ENCODE measurements at places on chromosomes 5 and 9.

DNA sequence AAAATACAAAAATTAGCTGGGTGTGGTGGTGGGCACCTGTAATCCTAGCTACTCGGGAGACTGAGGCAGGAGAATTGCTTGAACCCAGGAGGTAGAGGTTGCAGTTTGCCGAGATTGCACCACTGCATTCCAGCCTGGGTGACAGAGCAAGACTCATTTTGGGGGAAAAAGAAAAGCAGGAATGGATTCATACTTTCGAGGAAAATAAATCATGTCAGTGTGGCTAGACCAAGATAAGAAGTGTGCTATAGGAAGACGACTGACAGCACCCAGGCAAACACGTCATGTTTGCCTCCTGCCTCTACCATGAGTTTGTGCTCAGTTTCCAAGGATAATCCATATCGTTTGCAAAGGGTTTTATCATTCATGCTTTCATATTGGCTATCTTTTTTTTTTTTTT is 19.3 kb upstream of the ATOSB start:
- no peak for DNase-seq

DNA sequence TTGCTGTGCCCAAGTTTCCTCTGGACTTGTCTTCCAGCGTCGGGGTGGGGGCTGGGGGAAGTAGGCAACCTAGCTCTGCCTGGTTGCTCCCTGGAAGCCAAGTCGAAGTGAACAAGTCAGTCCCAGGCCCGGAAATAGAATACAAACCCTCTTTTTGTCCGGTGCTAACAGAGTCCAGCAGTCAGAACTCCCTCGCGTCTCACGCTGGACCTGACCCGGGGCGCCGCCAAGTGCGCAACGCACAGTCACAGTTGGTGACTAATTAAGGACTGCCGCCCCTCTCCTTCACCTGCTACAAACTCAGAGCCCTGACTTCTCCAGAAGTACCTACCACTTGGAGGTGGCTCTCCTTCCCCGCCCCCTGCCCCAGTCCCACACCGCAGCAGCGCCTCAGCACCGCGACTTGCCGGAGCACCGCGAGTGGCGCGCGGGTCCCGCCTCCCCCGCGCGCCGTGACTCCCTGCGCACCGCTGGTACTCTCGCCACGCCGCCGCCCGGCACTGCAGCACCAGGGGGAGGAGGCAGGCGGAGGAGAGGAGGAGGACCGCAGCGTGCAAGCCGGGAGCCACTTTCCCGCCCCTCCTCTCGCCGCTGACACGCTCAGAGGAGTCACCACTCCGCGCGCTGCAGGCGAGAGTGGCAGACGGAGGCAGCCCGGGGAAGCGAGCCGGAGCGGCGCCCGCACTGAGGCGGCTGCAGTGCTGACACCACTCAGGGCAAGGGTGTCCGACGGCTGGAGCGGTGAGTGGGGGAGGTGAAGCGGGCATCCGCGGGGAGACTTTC is at the start of gene SV2C:
Gene SV2C (plus strand): TSS at position 612 of the 783 bp plus-strand sequence. CDS start 48,368 bp downstream, outside the sequence.
- peak; percentile 81 for DNase-seq

DNA sequence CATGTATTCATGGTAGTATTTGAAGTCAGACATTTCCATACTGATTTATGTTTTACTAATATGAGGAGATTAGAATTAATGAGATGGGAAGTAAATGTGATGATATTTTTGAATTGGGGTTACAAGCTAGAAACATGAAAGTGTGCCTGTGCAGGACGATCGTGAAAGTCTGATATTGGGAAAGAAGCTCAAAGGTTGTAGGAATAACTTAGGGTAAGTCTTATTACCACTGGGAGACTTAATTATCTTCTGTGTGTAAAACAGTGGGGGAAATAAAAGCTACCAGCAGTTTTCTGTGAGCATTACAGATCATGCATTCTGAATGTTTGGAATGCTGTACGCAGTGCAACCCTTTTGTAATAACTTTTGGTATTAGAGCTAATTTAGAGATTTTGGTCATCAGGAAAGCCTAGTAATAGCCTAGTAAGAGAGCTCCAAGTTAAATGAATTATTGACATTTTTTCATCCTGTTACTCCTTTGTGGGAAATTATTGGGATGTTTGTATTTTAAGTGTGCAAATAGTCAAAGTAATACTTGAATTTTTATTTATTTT is 153.9 kb downstream of the PCSK5 start:
- DNase-seq, result no peak

GRCh38 chr5:133253070-133253469 is 201.3 kb downstream of the HSPA4 start:
- no peak for DNase-seq

- no peak for DNase-seq
Observed at GRCh38 chr5:58115811-58116210, 344.1 kb downstream of the PLK2 start.

GRCh38 chr9:86946201-86947145 is 833 bp downstream of the GAS1 start:
- peak; percentile 84 for DNase-seq
